ENCODE measurements at places on chromosomes 7 and 10. TPM values are rescaled to one million over a fixed set of nuclear protein-coding genes. Genes with fewer than 3 reads are reported as not detected.

The GPR26 gene
- not detected for total RNA-seq

GRCh38 chr7:144100607-144101006 is 8.8 kb upstream of the OR2A2 start:
- no peaks in the 10 kb centered on the region for H3K27me3 ChIP-seq
- H3K4me3 ChIP-seq: no peak overlapping the region
- H3K4me1 ChIP-seq: no peaks in the 10 kb centered on the region
- H3K36me3 ChIP-seq: no peaks in the 10 kb centered on the region

The JAKMIP3 gene
- total RNA-seq: 0.16 TPM

- H3K27ac ChIP-seq: no peak overlapping the region
- H3K4me3 ChIP-seq: no peak overlapping the region
- H3K27me3 ChIP-seq: no peaks in the 10 kb centered on the region
Measured at GRCh38 chr7:15400440-15400839, 161.4 kb downstream of the AGMO start.

- peaks cover 71% of the 10 kb centered on the region for H3K27me3 ChIP-seq
- H3K4me1 ChIP-seq: peaks cover 13% of the 10 kb centered on the region
- no peaks in the 10 kb centered on the region for H3K36me3 ChIP-seq
- peak; percentile 17 for DNase-seq
Measured at GRCh38 chr7:117871778-117872538, 1.3 kb downstream of the CTTNBP2 start.

The SFXN2 gene
- total RNA-seq: 3.1 TPM

The SLC26A5 gene
- total RNA-seq: not detected

DNA sequence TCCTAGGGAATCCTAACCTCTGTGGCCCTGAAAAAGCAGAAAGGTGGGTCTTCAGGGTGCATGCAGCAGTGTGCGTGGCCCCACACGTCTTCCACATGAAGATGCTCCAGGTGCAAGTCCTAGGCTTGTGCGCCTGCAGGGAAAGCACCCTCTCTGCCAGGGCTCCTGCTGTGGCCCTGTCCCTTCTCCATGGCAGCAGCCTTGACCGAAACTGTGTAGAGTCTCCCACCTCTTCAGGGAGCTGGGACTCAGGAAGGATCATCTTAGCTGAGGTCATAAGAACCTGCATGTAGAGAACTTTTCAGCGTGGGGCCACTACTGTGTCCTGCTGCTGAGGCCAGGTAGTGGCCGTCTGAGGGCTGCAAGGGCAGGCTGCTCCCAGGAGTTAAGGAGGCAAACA is 6.3 kb upstream of the CSGALNACT2 start:
- H3K4me1 ChIP-seq: peaks cover 11% of the 10 kb centered on the region
- no peak overlapping the region for H3K4me3 ChIP-seq
- H3K27me3 ChIP-seq: peaks cover 15% of the 10 kb centered on the region

The CUX1 gene
- 38.8 TPM for total RNA-seq

DNA sequence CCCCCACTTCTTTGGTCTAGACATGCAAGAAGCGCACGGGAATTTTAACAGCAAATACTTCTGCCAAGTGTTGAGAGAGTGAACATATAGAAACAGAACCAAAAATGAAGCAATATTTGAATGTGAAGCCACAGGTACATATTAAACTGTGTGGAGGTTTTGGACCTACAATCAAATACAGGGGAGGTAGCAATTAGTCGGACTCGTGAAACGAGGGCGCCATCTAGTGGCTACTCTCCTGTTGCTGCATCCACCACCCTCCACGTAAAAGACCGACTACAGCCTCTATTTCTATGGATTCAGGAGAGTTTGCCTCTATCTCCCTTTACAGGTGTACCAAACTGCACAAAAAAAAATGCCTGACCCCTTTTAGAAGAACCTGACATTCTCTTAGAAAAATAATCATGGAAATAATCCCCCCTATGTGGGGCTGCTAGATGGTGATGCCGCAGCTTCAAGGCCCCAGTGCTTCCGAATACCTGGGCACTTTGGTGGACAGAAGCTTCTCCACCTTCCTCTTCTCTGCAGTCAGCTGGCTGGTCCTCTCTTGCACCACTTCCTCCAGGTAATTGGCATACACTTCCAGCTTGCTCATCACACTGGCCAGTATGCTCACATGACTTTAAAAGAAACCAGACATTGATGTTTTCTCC is 31.7 kb downstream of the TECTB start:
- peaks cover 52% of the 10 kb centered on the region for H3K27me3 ChIP-seq
- H3K27ac ChIP-seq: no peak overlapping the region
- DNase-seq: peak; percentile 44

GRCh38 chr7:5232485-5232837 is 42.4 kb downstream of the WIPI2 start:
- no peaks in the 10 kb centered on the region for H3K27me3 ChIP-seq
- H3K27ac ChIP-seq: no peak overlapping the region
- peaks cover 32% of the 10 kb centered on the region for H3K36me3 ChIP-seq
- no peak overlapping the region for H3K4me3 ChIP-seq
- no peak for DNase-seq

- peaks cover 33% of the 10 kb centered on the region for H3K4me1 ChIP-seq
- no peaks in the 10 kb centered on the region for H3K27me3 ChIP-seq
- no peak overlapping the region for H3K27ac ChIP-seq
- H3K36me3 ChIP-seq: 0 out of 2 replicates have a peak, but pooled peaks cover 4% of the 10 kb centered on the region
- H3K4me3 ChIP-seq: no peak overlapping the region
- peak; percentile 50 for DNase-seq
Measured at GRCh38 chr10:788796-789748, 99.6 kb upstream of the DIP2C start.

The AKR1C3 gene
- 0.75 TPM for total RNA-seq

DNA sequence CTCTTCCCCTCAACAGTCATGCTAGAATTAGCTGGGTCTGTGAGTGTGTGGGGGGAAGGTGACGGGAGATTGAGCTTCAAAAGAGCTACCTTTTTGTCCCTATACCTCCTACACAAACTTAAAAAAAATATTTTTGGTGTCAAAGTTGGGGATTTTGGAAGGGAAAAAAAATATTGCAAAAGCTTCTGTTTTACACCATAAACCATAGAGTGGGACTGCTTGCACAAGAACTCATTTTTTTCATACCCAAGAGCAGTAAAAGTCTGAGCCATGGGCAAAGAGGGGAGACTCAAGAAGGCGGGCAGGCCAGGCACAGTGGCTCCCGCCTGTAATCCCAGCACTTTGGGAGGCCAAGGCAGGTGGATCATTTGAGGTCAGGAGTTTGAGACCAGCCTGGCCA is 9.4 kb upstream of the ZDHHC4 start:
- no peaks in the 10 kb centered on the region for H3K36me3 ChIP-seq
- DNase-seq: no peak
- no peaks in the 10 kb centered on the region for H3K4me1 ChIP-seq
- peaks cover 4% of the 10 kb centered on the region for H3K27me3 ChIP-seq
- no peak overlapping the region for H3K27ac ChIP-seq

The LEP gene
- total RNA-seq: not detected

GRCh38 chr10:70884741-70885140 is 3.6 kb downstream of the PCBD1 start:
- DNase-seq: no peak
- peaks cover 1% of the 10 kb centered on the region for H3K36me3 ChIP-seq
- H3K27ac ChIP-seq: no peak overlapping the region
- peaks cover 13% of the 10 kb centered on the region for H3K4me1 ChIP-seq

The LMBR1 gene
- 9.2 TPM for total RNA-seq

- H3K27ac ChIP-seq: no peak overlapping the region
- H3K27me3 ChIP-seq: no peaks in the 10 kb centered on the region
- H3K4me3 ChIP-seq: no peak overlapping the region
- H3K36me3 ChIP-seq: no peaks in the 10 kb centered on the region
- no peaks in the 10 kb centered on the region for H3K4me1 ChIP-seq
- DNase-seq: no peak
Measured at GRCh38 chr7:46239846-46240245, 318.8 kb upstream of the IGFBP3 start.

- no peak overlapping the region for H3K27ac ChIP-seq
- 0 out of 2 replicates have a peak, but pooled peaks cover 3% of the 10 kb centered on the region for H3K27me3 ChIP-seq
- no peak for DNase-seq
Measured at GRCh38 chr7:7416031-7416858, 119.4 kb downstream of the COL28A1 start.

DNA sequence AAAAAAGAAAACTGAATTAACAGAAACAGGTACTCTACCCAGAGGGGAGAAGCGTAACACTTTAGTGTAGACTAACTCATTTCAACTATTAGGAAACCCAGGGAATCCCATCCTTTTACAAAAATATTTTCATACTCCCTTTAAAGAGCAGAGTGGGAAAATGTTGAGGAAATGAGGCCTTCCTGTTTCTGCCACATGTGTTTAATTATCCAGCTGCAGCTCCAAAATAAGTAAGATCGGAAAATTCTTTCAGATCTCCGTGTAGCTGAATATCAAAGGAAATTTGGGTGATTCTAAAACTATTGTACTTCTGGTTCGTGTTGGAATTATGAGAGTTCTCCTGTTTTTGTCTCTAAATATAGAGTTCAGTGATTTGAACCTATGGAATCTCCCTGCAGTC is 58.0 kb upstream of the CAV2 start:
- no peak overlapping the region for H3K4me3 ChIP-seq
- H3K36me3 ChIP-seq: no peaks in the 10 kb centered on the region
- peak overlapping the region; percentile 96 for H3K27ac ChIP-seq
- H3K4me1 ChIP-seq: peaks cover 34% of the 10 kb centered on the region
- DNase-seq: peak; percentile 58

The TEX36 gene
- not detected for total RNA-seq

The TMEM139 gene
- not detected for total RNA-seq

DNA sequence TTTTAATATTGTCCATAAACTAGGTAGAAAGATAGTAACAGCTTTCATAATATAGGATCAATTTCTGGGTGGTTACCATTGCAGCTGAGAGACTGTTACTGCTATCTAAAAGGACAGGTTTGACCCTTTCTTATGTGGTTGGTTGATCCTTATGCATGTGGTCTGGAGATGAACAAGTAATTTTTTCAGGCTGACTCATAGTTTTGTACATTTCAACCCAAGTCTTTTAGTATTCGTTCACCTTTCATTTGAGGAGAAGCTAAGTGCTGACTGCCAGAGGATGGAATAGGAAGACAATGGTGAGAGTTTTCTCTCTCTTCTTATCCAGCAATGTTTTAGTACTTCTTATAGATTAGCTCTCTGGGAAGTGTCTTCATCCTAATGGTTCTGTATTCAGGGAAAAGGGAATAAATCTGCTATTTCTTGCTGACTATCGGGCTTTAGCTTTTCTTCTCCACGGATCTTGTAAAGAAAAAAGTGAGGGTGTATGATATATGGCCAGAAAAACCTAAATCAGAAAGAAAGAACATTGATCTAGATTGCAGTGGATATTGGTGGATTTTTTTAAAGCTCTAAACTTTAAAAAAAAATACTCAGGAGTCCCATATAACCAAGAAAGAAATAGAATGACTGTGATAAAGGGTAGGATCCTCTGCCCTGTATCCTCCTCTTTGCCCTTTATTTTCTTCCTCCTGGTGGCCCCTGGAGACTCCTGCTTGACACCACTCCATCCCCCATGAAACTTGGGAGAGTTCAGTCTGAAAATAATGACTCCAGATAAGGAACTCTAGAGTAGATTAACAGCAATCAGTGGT is 88.0 kb downstream of the CPED1 start:
- H3K4me1 ChIP-seq: peaks cover 23% of the 10 kb centered on the region
- no peak overlapping the region for H3K4me3 ChIP-seq
- peak; percentile 62 for DNase-seq
- H3K27ac ChIP-seq: peak overlapping the region; percentile 41
- peaks cover 11% of the 10 kb centered on the region for H3K36me3 ChIP-seq

The PPP1R3A gene
- not detected for total RNA-seq

- H3K4me3 ChIP-seq: no peak overlapping the region
- no peak for DNase-seq
- peaks cover 5% of the 10 kb centered on the region for H3K4me1 ChIP-seq
- H3K27ac ChIP-seq: no peak overlapping the region
Measured at GRCh38 chr7:140888087-140888486, 36.6 kb downstream of the BRAF start.

GRCh38 chr10:69446229-69446628 is 5.0 kb upstream of the TSPAN15 start:
- H3K4me1 ChIP-seq: peaks cover 53% of the 10 kb centered on the region
- no peak overlapping the region for H3K4me3 ChIP-seq
- H3K36me3 ChIP-seq: no peaks in the 10 kb centered on the region

GRCh38 chr10:21330628-21331020 is 194.9 kb downstream of the SKIDA1 start:
- H3K27me3 ChIP-seq: no peaks in the 10 kb centered on the region
- DNase-seq: no peak
- no peak overlapping the region for H3K4me3 ChIP-seq
- peaks cover 35% of the 10 kb centered on the region for H3K4me1 ChIP-seq
- no peaks in the 10 kb centered on the region for H3K36me3 ChIP-seq
- peak overlapping the region; percentile 37 for H3K27ac ChIP-seq

DNA sequence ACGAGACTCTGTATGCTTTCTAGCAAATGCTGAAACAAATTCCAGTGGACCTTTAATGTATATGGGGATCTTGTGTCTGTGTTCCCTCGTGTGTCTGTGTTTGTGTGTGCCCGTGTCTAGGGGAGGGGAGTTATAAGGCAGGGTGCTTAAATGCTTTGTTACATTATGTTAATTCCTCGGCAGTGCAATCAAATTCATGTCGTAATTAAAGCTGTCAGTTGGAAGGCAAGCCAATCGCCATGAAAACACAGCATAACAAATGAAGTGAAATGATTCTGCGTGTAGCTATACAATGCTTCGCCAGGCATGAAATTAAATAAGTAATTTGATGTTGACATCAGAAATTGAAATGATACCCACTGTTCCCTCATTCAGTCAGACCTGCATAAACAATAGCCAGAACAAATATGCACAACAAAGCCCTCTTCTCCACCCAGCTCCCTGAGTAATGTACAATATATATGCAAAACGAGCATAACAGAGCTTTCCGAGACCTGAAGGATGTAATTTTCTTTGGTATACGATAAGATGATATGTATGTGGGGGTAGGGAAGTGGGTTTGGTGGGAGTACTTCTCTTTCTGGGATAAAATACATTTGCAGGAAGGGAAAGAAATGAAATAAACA is 534.1 kb downstream of the AUTS2 start:
- H3K27me3 ChIP-seq: no peaks in the 10 kb centered on the region
- H3K36me3 ChIP-seq: no peaks in the 10 kb centered on the region
- H3K27ac ChIP-seq: no peak overlapping the region

- no peak for DNase-seq
- peaks cover 78% of the 10 kb centered on the region for H3K36me3 ChIP-seq
- H3K27ac ChIP-seq: no peak overlapping the region
- no peak overlapping the region for H3K4me3 ChIP-seq
- H3K27me3 ChIP-seq: no peaks in the 10 kb centered on the region
Measured at GRCh38 chr7:143305423-143306070, 10.4 kb upstream of the CLCN1 start.

The MPLKIP gene
- total RNA-seq: 53.2 TPM

DNA sequence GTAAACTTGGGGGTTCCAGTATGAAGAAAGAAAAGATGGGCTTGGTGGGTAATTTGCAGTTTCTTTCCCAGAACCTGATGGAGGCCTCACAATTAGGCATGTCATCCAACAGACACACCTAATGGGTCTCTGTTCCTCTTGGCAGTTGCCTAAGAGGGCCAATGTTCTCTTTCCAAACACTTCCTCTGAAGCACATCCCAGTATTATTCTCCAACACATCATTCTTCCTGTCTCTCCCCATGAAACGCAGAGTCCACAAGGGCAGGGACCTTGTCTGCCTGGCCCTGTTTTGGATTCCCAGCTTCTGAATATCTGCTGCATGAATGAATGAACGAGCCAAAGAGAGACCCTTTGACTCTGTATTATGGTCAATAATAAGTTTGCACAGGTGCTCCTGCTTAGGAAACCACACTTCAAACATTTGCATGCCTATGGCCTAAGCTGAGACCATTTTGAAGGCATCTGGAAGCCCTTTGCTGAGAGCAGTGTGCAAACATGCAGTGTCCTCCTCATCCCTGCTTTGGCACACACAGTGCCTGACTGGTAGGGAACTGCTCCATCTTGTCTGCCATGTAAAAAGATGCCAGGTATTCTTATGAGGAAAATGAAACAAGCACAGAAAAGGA is 100.9 kb upstream of the CHST15 start:
- no peak overlapping the region for H3K27ac ChIP-seq
- no peak overlapping the region for H3K4me3 ChIP-seq
- DNase-seq: no peak
- H3K36me3 ChIP-seq: no peaks in the 10 kb centered on the region
- H3K27me3 ChIP-seq: no peaks in the 10 kb centered on the region
- no peaks in the 10 kb centered on the region for H3K4me1 ChIP-seq

The FAM25A gene
- not detected for total RNA-seq
